ENCODE measurements at places on chromosomes 7 and 10.

- no peak for DNase-seq
Measured at GRCh38 chr7:157548691-157549303, 212.0 kb downstream of the DNAJB6 start.

DNA sequence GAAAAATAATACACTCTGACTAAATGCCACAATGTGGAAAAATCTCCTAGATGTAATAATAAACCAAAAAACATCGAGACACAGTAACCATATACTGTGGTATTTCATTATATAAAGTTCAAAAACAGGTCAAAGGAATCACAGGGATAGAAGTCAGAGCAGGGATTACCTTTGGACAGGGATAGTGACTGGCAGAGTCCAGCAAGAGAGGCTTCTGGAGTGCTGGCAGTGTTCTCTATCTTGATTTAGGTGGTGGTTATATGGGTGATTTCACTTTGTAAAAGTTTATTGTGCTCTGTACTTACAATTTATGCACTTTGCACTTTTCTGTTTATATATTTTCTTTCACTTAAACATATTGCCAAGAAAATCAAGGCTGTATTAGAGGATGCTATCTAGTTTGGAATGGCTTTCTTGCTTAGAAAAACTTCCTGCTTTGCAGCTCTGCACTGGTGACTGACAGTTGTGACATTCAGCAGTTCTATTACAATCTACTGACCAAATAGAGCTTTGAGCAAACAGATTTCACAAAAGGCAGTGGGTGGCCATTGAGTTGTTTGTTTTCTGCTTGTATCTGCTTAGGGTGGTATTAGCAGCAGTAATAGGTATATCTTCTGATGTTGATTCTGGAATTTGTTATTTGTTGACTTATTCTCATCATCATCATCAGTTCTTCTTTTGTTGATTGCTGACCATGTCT is 263.6 kb upstream of the LRGUK start:
- DNase-seq: no peak

GRCh38 chr10:86247073-86247472 is 119.5 kb downstream of the GRID1 start:
- DNase-seq: no peak

DNA sequence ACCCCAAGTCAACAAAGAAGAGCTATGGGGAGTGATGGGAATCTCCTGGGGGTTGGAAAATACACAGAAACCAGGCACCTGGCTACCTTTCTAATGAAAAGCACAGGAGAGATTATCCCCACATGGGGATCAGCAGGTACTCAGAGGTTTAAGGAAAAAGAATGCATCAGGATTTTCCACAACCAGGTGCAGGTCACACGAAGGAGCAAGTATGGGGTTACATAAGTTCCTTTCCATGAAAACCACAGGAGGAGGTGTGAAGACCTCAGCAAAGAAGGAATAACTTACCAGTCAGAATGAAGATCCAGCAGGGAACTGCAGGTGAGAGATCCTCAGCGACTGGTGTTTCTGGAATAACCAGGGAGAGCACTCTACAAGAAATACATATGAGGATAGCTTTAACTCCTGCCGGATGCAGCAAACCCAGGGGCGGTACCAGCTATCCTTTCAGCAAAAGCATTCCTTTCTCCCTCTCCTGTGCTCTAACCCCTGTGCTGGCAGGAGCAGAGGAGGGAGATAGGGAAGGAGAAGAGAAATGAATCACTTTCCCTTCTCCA is 116.7 kb upstream of the TMEM106B start:
- DNase-seq: no peak

GRCh38 chr7:123658023-123658422 is 2.4 kb downstream of the LMOD2 start:
- no peak for DNase-seq

- DNase-seq: no peak
Measured at GRCh38 chr7:150981644-150982043, 3.5 kb upstream of the KCNH2 start.

- no peak for DNase-seq
Measured at GRCh38 chr7:43395351-43395750, 187.6 kb upstream of the STK17A start.

DNA sequence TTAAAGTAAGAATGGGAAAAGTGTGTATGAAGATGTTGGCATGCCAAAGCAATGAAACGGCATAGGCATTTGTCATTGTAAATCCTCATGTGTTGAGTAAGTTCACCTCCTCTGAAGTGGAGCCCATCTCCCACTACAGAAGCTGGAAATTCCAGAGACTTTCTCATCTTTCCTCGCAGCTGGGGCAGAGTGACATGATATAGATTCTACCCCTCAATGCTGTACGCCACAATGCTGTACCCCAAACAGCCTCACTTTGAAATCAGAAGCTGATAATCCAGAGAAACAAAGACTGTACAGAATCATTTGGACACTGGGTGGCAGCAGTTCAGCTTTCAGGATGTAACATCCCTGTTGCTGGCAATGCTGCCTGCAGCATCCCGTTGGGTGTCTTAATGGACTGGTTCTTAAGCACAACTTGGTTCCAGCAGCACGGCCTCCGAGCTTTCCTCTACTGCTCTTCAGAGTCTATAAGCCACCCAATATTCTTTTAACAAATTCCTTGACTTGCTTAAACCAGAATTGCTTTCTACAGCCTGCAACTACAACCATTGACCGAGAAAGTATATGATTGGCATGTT is 18.8 kb downstream of the ZC3HAV1L start:
- DNase-seq: peak; percentile 67

DNA sequence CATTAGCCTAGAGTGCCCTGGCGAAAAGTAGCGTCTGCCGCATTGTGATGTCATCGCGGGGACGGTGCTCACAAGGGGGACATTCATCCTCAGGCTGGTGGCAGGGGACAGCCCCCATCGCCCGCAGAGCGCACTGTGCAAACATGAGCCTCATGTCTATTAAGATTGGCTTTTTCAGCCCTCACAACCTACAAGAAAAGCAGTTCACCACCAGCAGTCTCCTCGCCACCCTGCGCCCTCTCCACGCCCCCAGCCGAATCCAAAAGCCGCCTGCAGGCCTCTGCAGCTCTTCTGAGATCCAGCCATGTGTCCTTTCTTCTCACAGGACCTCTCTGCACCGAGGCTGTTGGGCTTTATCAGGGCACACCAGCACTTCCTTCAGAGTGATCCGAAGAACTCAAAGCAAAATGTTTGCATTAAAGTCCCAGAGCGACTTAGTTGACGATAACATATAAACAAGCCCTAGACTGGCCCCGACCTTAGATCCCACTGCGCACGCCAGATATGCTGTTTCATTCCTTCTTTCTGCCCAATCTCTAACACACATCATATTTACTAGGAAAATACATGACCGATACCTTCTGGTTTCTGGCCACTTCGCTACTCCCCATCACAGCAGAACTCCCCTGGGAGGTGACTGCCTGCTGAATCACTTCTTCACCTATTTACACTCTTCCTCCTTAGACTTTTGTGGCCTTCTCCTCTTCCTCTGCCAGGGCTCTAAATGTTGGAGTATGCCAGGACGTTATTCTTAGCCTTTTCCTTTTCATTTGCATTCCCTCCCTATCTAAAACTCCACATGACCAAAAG is 206.0 kb upstream of the SH2B2 start:
- DNase-seq: no peak

GRCh38 chr7:68470836-68471435 is 1127.3 kb upstream of the AUTS2 start:
- DNase-seq: no peak
